ENCODE measurements at places on chromosomes 3 and 15.

GRCh38 chr3:180267202-180267843 lies 230.6 kb upstream of the PEX5L start:
- DNase-seq = no peak

DNA sequence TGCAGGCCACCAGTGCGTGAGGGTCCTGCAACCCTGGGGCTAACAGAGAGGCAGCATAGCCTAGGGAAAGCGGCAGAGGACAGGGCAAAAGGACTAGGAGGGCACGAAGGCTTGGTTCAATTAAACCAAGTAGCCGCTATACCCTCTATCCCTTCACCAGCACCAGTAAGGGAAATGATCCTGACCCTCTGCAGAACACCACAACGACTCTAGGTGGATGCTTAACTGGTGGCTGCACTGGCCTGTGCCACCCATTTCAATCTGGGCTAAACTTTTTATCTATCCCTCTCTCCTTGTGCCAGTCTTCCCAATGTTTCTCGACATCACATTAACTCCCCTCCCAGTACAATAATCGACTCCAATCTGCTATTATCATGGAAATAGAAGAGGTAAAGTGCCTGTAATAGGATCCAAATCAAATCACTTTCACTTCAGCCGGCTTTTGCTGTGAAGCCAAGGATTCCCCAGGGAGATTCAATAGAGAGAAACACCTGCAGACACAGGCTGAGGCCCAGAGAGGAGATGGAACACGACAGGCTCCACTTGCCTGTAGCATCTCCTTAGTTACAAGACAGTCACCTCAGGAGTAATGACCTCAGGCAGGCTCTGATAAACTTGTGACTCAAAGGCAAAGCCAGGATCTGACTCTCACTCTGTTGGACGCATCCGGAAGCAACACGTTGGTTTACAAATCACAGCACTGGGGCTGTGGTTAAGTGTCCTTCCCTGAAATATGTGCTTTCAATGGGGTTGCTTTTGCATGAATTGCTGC lies 791.6 kb upstream of the ARRDC4 start:
- DNase-seq = no peak

- peak; percentile 96 for DNase-seq
Observed at GRCh38 chr3:98730338-98730737, 32.8 kb upstream of the ST3GAL6 start.

GRCh38 chr15:70051948-70052633 lies 45.6 kb downstream of the TLE3 start:
- no peak for DNase-seq

- DNase-seq = no peak
Observed at GRCh38 chr3:13229273-13229949, 156.2 kb upstream of the IQSEC1 start.

DNA sequence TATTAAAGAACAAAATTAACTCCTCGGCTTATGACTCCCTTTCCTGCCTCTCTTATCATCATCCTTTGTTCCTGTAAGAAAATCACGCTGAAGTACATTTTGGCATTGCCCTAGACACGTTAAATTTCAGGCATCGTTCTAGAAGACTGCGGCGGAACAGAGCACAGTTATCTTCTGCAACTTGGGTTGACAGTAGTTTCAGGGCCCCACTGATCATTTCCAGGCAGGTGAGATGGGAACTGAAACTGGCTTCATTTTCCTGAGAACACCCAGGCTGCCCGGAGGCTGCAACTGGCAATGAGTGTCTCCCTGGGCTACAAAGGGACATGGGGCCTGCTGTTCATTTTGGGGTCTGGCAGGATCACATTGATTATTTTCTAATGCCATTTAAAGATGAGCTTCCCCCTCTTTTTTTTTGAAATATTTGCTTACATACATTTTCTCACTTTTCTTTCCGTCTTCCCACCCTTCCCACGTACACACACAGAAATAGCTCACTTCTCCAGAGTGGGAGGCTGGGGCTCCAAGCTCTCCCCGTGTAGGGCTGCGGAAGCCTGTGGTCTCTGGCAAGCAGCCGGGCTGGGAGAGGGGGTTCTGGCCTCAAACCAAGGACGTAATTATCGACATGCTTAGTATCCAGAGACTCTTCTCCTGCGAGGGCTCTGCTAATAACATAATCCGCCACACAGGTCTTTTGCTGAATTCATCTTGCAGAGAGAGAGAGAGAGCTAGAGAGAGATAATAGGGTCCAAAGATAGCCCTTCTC lies 267.4 kb downstream of the ABHD5 start:
- DNase-seq = no peak

Measured in hematopoietic multipotent progenitor cell (in vitro differentiated cells).